ENCODE measurements at places on chromosomes 13 and 19. TPM values are rescaled to one million over a fixed set of nuclear protein-coding genes. Genes with fewer than 3 reads are reported as not detected.

THSD8 gene
- total RNA-seq: not detected

- H3K27ac ChIP-seq: peak overlapping the region; percentile 89
- no peaks in the 10 kb centered on the region for H3K36me3 ChIP-seq
- peak overlapping the region; percentile 64 for H3K4me3 ChIP-seq
- H3K27me3 ChIP-seq: no peaks in the 10 kb centered on the region
Measured at GRCh38 chr13:36919171-36919832, 736 bp downstream of the SMAD9 start.

DNA sequence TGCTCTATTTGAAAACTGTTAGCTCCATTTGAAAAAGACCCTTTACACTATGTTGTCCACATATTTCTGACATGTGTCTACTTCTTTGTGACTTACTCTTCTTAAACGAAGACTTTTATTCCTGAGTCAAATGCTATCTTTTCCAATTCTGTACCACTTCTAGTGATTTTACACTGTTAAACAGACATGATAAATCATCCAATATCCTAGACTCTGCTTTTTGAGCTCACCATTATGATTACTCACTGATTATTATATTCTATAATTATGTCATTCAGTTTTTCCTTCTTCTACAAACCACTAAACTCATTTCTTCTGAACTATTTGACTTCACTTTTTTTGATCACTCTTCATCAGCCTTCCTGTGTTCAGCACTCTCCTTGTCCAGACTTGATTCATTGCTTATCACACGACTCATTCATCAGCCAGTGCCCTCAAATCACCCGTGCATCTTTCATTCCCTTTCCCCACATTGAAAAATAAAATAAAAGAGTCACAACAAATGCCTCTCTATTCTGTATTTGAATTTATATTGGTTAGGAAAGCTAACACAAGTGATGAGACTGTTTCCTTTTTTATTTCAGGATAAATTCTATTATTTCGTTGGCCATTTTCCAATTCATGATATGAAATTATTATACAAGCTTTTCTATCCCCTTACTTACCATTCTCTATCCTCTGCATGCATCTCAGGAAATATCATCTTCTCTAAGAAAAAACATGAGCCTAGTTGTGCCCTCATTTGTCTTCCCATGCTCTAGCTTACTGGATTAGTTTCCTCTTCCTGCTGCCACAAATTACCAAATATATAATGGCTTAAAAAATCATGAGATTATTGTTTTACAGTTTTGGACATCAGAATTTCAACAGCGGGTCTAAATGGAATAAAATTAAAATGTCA is 1482.1 kb upstream of the MIR17HG start:
- H3K4me3 ChIP-seq: no peak overlapping the region
- no peaks in the 10 kb centered on the region for H3K4me1 ChIP-seq
- no peak overlapping the region for H3K27ac ChIP-seq
- DNase-seq: no peak
- H3K27me3 ChIP-seq: no peaks in the 10 kb centered on the region
- H3K36me3 ChIP-seq: no peaks in the 10 kb centered on the region

DNA sequence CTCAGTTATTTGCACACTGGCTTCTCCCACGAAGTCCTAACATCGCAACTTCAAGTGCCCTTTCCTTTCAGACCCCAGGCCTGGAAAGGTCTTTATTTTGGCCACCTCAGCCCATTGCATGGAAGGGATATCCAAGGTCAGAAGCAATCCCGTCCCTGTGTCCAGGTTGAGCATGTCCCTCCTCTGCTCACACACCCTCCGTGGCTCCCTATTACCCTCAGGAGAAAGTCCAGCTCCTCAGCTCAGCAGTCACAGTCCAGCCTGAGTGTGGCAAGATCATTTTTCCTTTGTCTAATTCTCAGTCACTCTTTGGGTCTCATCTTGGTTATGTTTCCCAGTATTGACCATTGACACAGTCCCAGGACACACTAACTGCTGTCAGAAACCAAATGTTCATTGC is 19.2 kb downstream of the ARRDC2 start:
- no peak overlapping the region for H3K4me3 ChIP-seq
- peaks cover 14% of the 10 kb centered on the region for H3K4me1 ChIP-seq
- H3K36me3 ChIP-seq: no peaks in the 10 kb centered on the region
- no peak overlapping the region for H3K27ac ChIP-seq

- no peak for DNase-seq
- H3K27ac ChIP-seq: no peak overlapping the region
- no peak overlapping the region for H3K4me3 ChIP-seq
- no peaks in the 10 kb centered on the region for H3K4me1 ChIP-seq
Measured at GRCh38 chr19:51681286-51681941, 11.7 kb upstream of the SPACA6 start.

Data from sigmoid colon (tissue), 7 donors.